ENCODE measurements at places on chromosomes 3 and 15. TPM values are rescaled to one million over a fixed set of nuclear protein-coding genes. Genes with fewer than 3 reads are reported as not detected.
A peak's percentile ranks its signal among the peaks of the same experiment; 100 is the strongest.

- H3K4me3 ChIP-seq: no peak overlapping the region
- H3K4me1 ChIP-seq: no peaks in the 10 kb centered on the region
- no peaks in the 10 kb centered on the region for H3K27me3 ChIP-seq
- H3K27ac ChIP-seq: no peak overlapping the region
- H3K36me3 ChIP-seq: no peaks in the 10 kb centered on the region
- no peak for DNase-seq
Measured at GRCh38 chr3:32355751-32356291, 35.8 kb upstream of the CMTM7 start.

The AADAC gene
- total RNA-seq: not detected

DNA sequence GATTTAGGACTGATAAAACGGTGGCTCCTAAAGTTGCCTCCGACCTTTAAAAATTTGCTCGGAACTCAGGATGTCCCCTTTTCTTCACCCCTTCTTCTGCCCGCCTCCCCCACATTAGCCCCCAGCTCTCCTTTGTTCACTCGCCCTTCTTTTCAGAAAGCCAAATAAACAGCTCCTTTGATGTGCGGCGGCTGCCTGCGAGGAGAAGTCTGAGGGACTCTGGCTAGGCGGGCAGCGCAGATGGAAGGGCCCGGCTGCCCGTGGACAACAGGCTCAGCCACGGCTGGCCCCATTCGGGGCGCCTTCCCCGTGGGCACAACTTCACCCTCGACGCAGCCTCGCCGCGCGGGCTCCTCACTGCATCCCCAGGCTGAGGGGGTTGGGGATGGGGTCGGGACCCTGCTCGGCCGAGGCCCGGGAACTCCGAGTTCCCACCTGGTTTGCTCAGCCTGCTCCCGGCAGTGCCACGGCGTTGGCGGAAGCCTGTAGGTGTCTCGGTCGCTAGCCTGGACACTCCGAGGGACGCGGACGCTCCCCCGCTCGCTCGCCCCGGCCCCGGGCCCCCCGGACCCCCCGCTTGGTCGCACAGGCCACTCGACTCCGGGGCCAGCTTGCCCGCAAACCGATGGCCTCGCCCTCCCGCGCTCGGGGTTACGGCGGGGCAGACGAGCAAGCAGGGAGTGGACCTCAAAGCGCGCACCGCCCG is 897 bp upstream of the TLE3 start:
- peaks cover 4% of the 10 kb centered on the region for H3K36me3 ChIP-seq
- H3K27ac ChIP-seq: peak overlapping the region; percentile 92
- peak; percentile 53 for DNase-seq
- peaks cover 61% of the 10 kb centered on the region for H3K4me1 ChIP-seq

DNA sequence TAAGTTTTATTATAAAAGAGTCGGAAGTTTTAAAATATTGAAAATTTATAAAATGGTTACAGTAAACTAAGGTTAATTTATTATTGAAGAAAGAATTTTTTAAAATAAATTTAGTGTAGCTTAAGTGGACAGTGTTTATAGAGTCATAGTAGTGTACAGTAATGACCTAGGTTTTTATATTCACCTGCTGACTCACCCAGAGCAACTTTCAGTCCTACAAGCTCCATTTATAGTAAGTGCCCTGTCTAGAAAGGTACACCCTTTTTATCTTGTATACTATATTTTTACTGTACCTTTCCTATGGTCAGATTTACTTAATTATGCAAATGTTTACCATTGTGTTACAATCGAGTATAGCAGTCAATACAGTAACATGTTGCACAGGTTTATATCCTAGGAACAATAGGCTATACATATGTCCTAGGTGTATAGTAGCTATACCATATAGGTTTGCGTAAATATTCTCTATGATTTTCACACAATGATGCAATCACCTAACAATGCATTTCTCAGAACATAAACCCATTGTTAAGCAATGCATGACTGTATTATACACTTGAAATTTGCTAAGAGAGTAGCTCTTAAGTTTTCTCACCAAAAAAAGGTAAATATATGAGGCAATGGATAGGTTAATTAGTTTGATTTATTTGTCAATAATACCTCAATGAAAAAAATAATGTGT is 106.9 kb upstream of the CD96 start:
- H3K27ac ChIP-seq: no peak overlapping the region
- no peaks in the 10 kb centered on the region for H3K4me1 ChIP-seq
- H3K27me3 ChIP-seq: no peaks in the 10 kb centered on the region
- no peaks in the 10 kb centered on the region for H3K36me3 ChIP-seq
- DNase-seq: no peak

The CNOT10 gene
- 33.4 TPM for total RNA-seq

DNA sequence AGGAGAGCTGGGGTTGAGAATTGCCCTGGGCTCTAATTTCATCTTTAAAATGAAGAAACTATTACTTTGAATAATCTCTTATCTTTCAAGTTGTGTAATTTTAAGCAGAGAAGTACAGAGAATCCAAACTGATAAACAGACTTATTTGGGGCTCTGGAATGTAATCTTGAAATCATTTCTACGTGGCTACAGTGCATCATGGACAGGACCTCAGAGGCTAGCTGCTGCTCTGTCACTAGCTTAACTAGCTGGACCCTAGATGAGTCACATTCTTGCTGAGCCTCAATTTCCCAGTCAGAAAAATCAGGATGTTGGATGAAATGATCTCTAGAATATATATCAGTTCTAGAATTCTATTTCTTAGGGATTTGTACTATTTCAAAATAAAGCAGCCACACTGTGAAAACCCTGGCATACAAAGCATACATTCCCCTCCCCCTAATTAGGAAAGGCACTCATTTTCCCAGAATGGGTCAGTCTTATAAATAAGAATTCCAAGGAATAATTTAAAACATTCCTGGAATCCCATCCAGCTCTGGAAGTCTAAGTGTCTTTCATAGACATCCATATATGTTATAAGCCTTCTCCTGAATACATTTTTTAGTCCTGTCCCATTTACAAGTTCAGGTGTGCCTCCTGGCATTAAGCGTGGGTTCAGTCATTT is 47.2 kb downstream of the RASGRP1 start:
- no peak overlapping the region for H3K4me3 ChIP-seq
- peaks cover 7% of the 10 kb centered on the region for H3K4me1 ChIP-seq
- H3K27ac ChIP-seq: peak overlapping the region; percentile 42
- no peak for DNase-seq
- peaks cover 90% of the 10 kb centered on the region for H3K36me3 ChIP-seq
